ENCODE measurements at places on chromosomes 2 and 18.

DNA sequence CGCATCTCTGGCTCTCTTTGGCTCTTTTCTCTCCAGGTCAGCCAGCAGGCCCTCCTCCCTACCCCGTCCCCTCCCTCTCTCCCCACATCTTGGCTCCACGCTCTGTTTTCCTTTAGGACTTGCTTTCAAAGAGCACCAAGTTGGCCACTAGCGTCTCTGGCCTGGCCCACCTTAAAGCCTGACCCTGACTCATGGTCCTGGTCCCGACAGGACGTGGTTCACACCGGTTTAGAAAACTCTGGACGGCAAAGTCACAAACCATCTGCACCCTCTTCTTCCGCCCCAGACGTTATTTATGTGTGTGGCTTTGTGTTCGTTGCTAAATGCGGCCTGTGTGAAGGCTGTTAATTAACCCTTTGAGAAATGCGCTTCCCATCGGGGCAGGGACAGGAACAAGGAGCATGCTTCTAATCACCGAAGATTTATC, 169.0 kb upstream of the HAAO start:
- DNase-seq, result peak; percentile 35

DNA sequence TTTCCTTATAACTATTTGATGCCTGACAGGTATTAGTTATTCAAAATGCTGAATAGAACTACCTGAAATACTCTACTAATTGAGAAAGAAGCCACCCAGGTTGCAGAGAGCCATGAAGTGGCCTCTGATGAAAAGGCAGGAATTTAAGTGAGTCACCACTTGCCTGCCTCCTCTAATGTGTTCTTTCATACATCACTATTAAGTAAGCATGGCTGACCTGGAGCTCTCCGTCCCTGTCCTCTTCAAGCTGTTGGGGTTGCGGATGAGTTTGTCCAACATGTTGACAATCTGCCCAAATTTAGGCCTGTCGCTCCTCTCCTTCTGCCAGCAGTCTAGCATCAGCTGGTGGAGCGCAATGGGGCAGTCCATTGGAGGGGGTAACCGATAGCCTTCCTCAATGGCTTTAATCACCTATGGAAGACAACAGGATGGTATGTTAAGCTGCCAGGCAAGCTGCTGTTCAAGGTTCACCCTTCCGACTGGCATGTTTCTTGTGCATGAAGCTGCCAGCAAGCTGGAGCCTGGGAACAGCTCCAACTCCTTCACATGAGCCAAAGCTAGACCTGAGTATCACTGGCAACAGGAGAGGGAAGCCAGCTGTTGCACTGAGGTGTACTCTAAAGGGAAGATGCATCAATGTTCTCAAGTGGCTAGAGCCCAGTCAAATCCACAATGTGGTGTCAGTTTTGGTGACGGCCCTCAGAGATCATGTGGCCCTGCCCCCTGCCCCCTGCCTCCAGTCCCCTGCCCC, 142.2 kb downstream of the EPHA4 start:
- DNase-seq, result no peak

GRCh38 chr2:164734196-164734595, 107.4 kb downstream of the COBLL1 start:
- no peak for DNase-seq

DNA sequence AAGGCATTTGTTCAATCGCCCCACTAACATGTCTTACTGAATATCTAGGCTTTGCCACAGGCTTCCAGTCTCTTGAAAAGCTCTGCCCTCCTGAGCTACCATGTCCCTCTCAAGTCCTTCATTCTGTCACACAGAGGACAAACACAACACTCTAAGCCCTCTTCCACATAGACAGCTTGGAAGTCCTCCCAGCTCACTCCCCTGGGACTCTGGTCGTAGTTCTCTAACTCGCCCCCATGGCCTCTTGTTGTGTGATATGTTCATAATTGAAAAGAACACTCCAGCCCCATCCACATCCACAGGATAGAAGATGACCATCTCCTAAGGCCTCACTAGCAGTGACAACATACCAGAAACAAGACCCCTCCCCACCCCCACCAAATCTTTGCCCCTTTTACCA, 37.9 kb downstream of the BUB1 start:
- DNase-seq, result no peak

GRCh38 chr2:197306024-197306695, 4.4 kb downstream of the ANKRD44 start:
- DNase-seq, result no peak

- no peak for DNase-seq
These were observed 205.8 kb downstream of the PDE1A start for GRCh38 chr2:182220998-182221397.
